AG04449 (cell line): ENCODE measurements at places on chromosomes 1 and 21.
A peak's percentile ranks its signal among the peaks of the same experiment; 100 is the strongest.

GRCh38 chr1:42529724-42530181 lies 66.7 kb downstream of the CCDC30 start:
- DNase-seq: peak; percentile 7

GRCh38 chr1:25688390-25689119 lies 72.0 kb downstream of the MAN1C1 start:
- no peak for DNase-seq

DNA sequence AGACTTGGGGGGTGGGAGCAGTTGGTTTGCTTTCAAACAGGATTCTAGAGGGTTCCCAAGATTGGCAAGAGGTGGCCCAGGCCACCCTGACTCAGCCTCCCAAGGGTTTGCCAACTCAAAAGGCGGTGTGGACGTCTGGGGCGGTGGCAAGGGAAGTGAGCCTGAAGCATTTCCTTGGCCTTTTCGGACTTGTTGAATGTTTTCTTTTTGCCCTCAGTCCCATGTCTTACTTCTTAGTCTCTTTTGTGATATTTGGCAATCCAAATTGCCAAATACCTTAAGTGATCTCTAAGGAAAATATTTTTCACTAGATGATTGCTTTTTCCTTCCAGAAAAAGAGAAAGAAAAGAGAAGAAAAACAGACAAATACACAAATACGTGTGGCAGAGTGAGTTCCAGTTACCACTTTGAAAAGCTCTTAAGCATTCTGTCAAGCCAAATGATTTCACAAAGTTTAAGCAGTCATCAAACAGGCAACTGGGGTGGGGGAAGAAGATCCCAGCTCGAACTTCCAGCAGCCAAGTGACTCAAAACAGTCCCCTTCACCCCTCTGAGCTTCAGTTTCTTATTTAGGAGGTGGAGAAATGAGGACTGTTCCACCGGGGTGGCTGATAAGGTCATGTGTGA lies 374.6 kb upstream of the USP24 start:
- DNase-seq: no peak

GRCh38 chr1:9410737-9411297 lies 118.1 kb downstream of the SPSB1 start:
- peak; percentile 69 for DNase-seq

GRCh38 chr1:167473761-167474160 lies 44.6 kb downstream of the CD247 start:
- DNase-seq: no peak

GRCh38 chr1:160544647-160545046 lies 21.6 kb upstream of the SLAMF6 start:
- no peak for DNase-seq

- DNase-seq: no peak
Measured at GRCh38 chr1:7292714-7293419, 478.2 kb upstream of the VAMP3 start.

- DNase-seq: no peak
Measured at GRCh38 chr1:227808566-227808965, 6.9 kb upstream of the PRSS38 start.

DNA sequence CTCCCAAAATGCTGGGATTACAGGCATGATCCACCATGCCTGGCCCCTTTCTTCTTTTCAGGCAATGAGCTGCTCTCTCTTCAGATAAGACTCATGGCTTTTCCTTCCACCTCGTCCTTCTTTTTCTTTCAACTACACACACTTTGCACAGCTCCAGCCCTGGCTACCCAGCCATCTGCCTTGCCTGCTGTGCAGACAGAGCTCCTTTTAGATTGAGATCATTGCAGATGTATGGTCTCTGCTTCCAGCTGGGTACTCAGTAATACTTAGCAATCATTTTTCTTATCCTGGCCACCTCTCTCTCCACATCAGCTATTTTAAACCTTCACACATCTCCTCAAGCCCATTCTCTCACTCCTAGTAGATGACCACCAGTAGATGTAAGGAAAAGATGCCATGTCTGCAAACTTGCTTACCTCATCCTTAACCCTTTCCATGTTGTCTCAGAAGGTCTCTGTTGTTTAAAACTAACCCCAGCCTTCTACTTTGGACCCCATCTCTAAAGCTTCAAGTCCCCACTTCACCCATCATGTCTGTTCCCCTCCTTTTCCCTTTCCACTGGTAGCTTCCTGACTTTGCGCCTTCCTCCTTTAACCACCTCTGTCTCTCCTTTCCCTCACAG lies 7.3 kb downstream of the RAB4A start:
- no peak for DNase-seq

- DNase-seq: no peak
Measured at GRCh38 chr1:207397525-207397926, 56.6 kb upstream of the CR2 start.

GRCh38 chr1:47993416-47993740 lies 3.8 kb downstream of the TRABD2B start:
- no peak for DNase-seq

GRCh38 chr1:101452825-101453224 lies 216.0 kb downstream of the S1PR1 start:
- no peak for DNase-seq

DNA sequence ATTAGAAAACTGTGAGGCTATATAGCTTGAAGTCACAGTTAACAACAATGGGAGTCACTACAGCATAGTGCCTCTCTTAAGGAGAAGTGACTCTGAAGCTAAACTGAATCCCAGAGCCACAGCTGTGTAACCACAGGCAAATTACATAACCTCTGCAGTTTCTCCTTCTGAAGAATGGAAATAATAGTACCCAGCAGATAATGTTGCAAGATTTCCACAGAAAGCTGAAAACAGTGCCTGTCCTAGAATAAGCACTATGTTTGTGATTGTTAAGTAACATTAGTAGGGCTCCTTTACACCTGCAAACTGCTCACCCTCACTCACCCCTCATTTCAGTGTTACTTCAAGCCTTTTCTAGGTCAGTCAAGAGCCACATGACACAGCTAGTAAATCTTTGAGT lies 886.7 kb downstream of the PLA2G4A start:
- no peak for DNase-seq

- DNase-seq: no peak
Measured at GRCh38 chr1:37755951-37756560, 8.9 kb downstream of the EPHA10 start.

DNA sequence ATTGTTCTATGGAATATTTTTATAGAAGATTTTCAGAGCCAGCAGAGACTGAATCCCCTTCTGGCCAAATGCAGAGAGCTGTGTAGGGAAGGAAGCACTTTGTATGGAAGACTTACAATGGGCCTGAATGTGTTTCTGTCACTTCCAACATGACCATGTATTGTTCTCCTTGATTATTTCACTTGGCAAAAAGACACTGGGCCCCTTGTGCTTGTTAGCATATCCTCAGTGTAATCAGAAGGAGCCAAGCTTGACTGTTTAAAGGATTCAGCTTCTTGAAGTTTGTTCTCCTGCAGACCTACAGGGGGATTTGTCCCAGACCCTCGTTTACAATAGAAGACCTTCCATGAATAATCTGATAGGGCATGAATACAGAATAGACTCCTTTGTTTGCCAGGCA lies 48.1 kb upstream of the UBE2U start:
- no peak for DNase-seq

DNA sequence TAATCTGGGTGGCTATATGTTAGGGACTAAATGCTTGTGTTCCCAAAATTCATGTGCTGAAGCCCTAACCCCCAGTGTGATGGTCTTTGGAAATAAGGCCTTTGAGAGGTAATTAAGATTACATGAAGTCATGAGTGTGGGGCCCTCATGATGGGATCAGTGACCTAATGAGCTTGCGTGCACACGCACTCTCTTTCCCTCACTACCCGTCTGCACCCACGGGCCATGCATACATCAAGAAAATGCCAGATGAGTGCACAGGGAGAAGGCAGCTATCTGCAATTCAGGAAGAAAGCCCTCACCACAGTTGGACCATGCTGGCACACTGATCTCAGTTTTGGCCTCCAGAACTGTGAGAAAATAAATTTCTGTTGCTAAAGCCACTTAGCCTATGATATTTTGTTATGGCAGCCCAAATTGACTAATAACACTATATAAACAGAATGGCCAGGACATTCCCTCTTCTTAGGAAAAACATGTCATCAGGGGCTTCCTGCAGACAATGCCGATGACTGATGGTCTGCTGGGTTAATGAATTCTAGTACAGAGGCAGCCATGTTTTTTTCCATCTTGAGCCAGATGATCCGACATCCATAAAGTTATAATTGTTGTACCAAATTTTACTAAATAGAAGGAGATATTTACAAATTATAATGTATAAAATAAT lies 18.1 kb upstream of the MYOG start:
- DNase-seq: no peak

- DNase-seq: no peak
Measured at GRCh38 chr1:234309598-234310459, 63.4 kb upstream of the COA6 start.

DNA sequence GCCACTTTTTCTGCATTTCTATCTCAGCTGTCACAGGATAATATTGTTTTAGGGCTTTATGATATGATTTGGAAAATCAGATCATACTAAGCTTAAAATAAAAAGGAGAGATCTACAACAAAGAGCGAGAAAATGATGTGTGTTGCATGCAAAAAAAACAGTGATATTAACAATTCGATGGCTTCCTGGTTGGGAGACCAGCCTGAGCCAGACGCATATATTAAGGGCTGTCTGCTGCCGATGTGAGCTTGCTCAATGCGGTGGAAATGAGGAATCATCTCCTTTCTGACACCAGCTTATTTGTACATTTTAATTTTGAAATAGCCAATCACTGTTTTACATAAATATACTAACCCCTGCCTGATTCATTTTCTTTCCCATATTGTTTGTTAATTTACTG lies 862.6 kb downstream of the USP25 start:
- no peak for DNase-seq

DNA sequence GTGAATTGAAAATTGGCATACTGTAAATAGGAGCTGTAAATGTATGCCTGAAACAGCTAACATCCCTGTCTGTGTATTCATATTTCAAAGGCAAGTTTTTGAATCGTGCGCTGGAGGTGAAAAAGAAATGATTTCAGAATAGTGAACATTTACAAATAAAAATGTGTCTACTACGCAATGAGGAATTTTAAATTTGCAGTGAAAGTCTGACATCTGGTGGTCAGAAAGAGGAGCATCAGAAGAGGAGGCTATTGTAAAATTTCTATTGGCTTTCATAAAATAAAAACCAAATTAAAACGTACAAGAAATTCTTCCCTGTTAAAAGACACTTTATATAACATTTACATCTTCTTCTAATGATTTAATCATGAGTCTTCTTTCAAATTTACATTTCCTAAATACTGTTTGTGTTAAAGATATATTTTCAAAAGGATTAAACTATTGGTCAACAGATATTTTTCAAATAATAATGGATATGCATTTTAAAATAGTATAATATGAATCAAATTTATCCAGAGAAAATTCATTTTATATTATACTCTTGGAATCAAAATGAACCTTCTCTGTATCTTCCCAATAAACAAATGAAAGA lies 113.7 kb upstream of the RRP15 start:
- no peak for DNase-seq

DNA sequence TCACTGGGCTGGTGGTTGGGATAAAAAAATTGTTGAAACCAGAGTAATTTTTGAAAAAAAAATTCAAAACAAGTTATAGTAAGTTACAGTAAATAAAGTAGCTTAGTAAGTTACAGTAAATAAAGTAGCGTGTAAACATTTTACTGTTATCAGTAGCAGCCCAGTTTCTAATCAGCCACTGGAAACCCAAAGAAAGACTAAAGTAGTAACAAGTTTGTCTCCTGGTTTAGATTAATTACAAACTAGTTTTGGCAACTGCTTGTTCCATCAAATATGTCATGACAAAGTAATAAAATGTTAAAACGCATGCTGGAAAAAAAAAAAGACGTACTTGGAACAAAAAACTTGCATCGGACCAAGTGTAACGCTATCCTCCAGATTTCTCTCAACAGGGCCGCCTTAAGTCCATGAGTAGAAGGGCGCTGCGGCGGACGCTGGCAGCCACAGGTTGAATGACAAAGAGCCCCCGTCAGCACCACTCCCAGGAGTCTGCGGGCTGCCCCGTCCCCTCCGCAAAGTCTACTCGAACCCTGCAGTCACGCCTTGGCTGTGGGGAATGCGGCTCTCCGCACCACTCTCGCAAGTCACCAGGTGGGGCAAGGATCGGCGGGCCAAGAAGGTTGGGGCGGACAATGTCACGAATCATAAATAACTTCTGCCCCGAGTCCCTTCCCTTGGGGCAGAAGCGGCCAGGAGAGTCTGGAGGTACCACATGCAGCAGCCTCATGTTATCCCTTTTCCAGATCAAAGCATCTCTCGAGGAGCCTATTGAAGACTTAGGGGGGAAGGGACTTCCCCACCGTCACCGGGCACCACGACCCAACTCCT lies 837 bp downstream of the SLC16A1 start:
- DNase-seq: no peak

GRCh38 chr21:45803618-45804340 lies 160.3 kb downstream of the PCBP3 start:
- DNase-seq: no peak

DNA sequence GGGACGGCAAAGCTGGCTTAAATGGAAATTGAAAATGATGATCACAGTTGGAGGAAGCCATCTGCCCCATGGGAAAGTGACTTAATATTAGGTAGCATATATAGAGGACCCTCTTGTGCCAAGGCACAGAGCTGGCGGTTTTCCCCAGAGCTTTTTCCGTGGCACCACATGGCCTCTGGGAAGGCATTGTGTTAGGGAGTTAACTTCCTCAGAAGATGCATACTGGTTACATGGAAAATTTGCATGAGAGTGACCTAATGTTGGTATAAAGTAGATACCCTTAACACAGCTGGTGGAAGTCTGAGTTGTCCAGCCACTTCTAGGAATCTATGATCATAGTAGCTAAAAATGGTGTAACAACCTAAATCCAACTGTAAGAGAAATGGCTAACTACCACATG lies 27.3 kb downstream of the CAP1 start:
- DNase-seq: no peak

DNA sequence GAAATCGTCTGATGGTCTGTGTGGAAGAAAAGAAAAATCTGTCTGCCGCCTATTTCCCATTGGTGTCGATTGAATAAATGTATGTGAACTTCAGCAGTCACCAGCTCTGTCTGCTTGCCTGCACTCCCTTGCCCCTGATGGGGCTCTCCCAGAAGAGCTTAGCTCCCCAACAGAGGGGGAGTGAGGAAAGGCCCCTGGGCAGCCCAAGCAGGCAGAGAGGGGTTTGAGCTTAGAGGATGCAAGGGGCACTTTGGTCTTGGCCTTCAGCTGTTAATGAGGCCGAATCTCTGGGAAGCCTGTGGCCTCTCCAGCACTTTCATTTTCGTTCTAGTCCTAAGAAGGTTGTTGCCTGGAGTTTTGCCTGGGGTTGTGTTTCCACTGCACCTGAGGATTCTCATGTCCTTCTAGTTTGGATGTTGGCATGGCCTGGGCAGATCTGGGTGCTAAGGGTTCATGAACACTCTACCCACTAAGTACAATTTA lies 2.8 kb downstream of the FOXD2 start:
- no peak for DNase-seq

- no peak for DNase-seq
Measured at GRCh38 chr1:80776266-80776665, 1024.5 kb upstream of the ADGRL2 start.
